Right cardiac atrium (tissue), 5 donors: ENCODE measurements at places on chromosomes 7 and 10. TPM values are rescaled to one million over a fixed set of nuclear protein-coding genes. Genes with fewer than 3 reads are reported as not detected.
A peak's percentile ranks its signal among the peaks of the same experiment; 100 is the strongest.

DNA sequence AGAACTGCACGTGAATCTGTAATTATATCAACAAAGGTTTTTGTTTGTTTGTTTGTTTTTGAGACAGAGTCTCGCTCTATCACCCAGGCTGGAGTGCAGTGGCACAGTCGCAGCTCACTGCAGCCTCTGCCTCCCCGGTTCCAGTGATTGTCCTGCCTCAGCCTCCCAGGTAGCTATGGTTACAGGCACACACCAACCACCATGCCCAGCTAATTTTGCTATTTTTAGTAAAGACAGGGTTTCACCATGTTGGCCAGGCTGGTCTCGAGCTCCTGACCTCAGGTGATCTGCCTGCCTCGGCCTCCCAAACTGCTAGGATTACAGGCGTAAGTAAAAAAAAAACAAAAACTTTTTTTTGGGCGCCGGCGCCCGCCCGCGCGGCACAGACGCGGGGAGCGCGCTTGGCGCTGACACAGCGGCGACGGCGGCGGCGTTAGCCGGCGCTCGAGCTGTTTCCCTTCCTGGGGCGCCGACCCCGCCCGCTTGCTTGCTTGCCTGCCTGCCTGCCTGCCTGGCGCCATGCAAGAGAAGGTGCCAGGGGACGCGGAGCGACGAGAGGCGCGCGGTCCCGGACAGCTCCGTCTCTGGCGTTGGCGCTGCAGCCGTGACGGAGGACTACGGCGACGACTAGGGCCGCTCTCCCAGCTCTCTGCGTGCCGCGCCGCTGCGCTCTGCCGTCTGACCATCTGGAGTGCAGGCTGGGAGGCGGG lies 171.4 kb upstream of the NUPR2 start:
- DNase-seq: no peak

DNA sequence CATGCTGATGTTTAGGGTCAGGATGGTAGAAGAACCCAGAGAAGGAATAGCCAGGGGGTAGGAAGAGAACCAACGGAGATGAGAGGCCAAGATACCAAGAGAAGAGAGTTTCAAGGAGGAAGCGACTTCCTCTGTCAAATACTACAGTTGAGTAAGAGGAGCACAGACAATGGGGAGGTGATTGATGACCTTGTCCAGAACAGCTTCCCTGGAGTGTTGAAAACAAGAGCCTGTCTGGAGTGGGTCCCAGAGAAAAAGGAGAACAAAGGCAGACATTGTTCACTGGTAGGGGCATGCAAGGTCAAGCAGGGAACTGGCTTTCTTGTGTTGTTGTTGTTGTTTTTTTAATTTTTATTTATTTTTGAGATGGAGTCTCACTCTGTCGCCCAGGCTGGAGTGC lies 9.6 kb upstream of the TRIM56 start:
- DNase-seq: no peak

- DNase-seq: no peak
Observed at GRCh38 chr10:21330628-21331020, 194.9 kb downstream of the SKIDA1 start.

- DNase-seq: peak; percentile 91
Observed at GRCh38 chr7:42237811-42238541, 967 bp upstream of the GLI3 start.

DNA sequence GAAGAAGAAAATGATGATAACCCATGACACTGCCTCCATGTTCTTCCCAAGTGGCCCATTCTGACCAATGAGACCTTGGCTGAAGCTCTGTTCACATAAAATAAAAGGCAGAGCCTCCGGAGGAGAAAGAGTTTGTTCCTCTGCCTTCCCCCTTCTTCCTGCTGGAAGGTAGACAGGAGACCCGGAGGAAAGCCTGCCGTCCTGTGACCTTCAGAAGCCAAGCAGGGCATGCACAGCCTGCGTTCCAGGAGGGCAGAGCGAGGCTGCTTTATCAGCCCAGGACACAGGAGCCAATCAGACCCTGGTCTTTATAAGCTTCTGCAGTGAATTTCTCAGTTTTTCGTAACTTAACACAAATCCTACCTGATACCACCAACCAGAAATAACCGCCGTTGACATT lies 8.6 kb upstream of the GRID1 start:
- no peak for DNase-seq

DNA sequence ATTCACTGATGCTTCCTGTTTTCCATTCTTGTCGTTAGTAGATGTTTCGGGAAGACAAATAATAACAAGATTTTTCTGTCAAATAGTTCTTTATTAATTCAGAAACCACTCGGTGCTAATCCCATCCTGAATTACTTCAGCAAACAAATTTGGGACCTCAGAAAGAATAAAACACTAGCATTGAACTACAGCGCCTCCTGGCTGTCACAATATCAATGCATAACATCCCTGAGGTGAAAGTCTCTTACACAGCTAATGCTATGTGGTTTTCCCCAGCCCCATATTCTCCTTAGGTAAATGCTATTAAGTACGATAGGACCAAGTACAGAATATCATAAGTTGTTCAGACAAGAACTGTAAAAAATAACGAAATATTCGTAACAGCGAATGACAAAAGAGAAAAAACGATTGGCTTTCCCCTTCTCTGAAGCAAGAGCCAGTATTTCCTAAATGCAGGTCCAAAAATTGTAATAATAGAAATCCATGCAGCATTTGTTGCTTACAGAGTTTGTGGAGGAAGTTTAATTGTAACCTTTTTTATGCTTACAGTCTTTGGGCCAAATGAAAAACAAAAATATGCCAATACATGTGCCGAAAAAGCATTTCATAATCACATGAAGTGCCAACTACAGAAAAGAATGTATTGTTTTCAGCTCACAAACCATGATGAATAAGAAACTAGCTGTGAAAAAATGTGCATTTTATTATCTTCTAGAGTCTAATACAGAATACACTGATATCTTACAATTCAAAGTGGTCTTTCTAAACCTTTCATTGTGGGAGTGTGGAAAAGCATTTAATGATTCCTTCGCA lies 47.3 kb downstream of the MYPN start:
- DNase-seq: peak; percentile 35

GRCh38 chr7:5282543-5283316 lies at the start of gene SLC29A4:
Gene SLC29A4, plus strand, starts transcription at chr7:5282943. Its CDS starts 4,874 bp downstream, at chr7:5287817.
- peak; percentile 85 for DNase-seq

GRCh38 chr10:48215486-48216203 lies 58.9 kb downstream of the FRMPD2 start:
- DNase-seq: no peak

- DNase-seq: no peak
Observed at GRCh38 chr10:1243486-1244234, 187.5 kb downstream of the WDR37 start.

- no peak for DNase-seq
Observed at GRCh38 chr7:158687406-158687805, 17.2 kb downstream of the NCAPG2 start.

GRCh38 chr10:89490596-89491335 lies 44.6 kb downstream of the SLC16A12 start:
- DNase-seq: no peak

DNA sequence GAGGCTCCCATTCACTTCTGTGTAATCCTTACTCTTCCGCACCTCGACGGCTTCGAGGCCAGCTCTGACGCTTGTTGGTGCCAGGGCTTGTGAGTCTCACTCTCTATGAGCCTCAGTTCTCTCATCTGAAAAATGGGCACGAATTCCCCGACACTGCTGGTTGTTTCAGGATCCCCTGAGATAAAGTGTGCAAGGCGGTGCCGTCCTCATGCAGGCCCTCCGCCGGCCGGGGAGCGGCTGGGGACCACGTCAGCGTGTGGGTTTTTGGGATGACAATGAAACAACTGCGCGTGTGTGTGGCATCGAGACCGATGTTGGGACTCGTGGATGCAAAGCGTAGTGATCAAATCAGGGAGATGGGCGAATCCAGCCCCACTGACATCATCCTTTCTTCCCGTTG lies 75.6 kb downstream of the FOXL3 start:
- DNase-seq: peak; percentile 1

DNA sequence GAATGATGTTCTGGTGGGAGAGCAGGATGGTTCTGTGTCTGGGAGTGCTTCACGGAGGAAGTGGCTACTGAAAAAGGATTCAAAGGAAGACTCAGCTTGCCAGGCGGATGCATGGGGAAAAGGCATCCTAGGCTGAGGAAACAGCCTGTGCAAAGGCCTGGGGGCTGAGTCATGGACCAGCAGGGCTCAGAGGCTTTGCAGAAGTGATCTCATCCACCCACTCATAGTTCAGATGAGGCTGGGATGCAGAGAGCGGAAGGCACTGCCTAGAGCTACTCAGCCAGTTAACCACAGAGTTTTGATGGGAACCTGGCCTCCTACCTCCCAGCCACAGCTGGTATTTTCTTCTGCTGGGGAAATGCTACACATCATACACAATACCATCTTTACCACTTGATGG lies 15.8 kb upstream of the ADAMTS14 start:
- DNase-seq: no peak

DNA sequence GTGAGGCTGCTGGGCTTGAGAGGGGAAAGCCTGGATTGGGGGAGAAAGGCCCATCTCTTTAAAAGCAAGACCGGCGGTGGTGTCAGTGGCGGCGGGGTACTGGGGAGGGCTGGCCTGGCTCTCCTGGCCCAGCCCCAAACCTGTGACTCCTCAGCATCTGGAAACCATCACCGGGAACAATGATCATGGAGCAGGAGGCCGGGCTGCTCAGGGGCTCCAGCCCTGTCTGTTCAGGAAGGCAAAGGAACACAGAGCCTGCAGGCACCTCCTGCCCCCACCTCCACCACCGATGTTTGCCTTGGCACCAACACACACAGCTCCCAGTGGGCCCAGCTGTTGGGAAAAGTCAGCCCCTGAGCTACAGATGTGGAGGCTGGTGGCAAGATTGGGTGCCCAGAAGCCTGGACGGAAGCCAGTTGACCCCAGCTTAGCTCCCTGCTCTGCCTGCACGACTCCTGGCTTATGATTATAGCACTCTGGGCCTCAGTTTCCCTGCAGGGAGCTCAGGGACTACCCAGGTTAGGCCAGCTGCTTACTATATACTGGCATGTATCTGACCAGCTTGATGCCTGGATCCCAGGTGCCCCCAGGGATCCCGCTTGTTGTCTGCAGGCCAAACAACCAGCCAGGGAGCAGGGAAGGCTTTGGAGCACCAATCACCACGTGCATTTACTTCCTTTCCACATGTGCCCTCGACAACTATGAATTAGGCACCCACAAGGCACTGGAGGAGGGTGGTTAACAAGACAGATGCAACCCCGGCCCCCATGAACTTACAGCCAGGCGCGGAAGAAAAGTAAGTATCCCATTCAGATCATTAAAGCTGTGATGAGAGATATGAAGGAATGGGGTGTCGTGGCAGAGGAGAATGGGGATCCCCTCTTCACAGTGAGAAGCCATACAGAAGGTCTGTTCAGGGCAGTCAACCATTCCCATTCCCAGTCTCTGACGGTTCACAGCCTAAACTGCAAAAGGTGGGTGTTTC lies 37.3 kb downstream of the ZCCHC24 start:
- DNase-seq: peak; percentile 84

- DNase-seq: no peak
Observed at GRCh38 chr7:121109145-121109544, 120.6 kb downstream of the CPED1 start.

The DNAAF5 gene
- total RNA-seq: 20.7 TPM

The NOS3 gene
- 28.1 TPM for total RNA-seq

The CPN1 gene
- total RNA-seq: not detected

The MSS51 gene
- total RNA-seq: 1.1 TPM

The IRF5 gene
- total RNA-seq: 4.6 TPM

The CLCN1 gene
- total RNA-seq: not detected

The C10orf67 gene
- total RNA-seq: 0.33 TPM

The NYAP1 gene
- total RNA-seq: 0.39 TPM

The PLXNA4 gene
- 19.3 TPM for total RNA-seq

The OPALIN gene
- not detected for total RNA-seq

The CUZD1 gene
- total RNA-seq: 0.20 TPM

The CCDC172 gene
- total RNA-seq: not detected
